H54 (cell line): ENCODE measurements at places on chromosomes 2 and 18.
A peak's percentile ranks its signal among the peaks of the same experiment; 100 is the strongest.

- DNase-seq = no peak
Measured at GRCh38 chr2:3490191-3491170, 28.9 kb downstream of the ADI1 start.

DNA sequence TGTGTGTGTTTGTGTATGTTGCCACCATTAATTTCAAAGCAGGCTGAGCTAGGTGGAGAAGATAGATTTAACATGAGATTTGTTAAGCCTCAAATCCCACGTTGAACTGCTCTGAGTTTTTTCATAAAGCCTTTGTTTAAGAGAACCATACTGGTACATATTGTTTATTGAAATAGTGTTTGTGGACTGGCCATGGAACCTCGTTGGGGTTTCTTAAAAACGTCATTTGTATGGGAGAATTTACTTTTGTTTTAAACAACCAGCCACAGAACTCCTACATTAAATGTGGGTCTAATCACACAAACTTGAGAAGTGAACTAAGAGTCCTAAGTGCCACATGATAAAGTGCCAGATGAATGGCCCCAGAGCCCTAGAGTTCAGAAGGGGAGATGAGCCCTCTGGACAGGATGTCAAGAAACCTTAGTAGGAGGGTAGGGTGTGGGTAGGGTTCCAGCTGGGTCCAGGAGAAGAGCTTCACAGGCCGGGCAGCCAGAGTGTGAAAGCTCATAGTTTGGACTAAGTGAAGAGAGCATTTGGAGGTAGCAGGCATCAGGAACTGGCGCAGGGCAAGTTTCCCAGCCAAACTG lies 120.6 kb upstream of the EML6 start:
- no peak for DNase-seq

- DNase-seq = no peak
Measured at GRCh38 chr2:203867561-203868200, at the start of gene CTLA4. CTLA4 (plus strand) TSS chr2:203867771; CDS start chr2:203867943, 172 bp downstream.

- peak; percentile 20 for DNase-seq
Measured at GRCh38 chr2:30106543-30106942, 40.3 kb upstream of the YPEL5 start.

GRCh38 chr2:96225016-96225533 lies 16.4 kb upstream of the STARD7 start:
- DNase-seq = no peak

DNA sequence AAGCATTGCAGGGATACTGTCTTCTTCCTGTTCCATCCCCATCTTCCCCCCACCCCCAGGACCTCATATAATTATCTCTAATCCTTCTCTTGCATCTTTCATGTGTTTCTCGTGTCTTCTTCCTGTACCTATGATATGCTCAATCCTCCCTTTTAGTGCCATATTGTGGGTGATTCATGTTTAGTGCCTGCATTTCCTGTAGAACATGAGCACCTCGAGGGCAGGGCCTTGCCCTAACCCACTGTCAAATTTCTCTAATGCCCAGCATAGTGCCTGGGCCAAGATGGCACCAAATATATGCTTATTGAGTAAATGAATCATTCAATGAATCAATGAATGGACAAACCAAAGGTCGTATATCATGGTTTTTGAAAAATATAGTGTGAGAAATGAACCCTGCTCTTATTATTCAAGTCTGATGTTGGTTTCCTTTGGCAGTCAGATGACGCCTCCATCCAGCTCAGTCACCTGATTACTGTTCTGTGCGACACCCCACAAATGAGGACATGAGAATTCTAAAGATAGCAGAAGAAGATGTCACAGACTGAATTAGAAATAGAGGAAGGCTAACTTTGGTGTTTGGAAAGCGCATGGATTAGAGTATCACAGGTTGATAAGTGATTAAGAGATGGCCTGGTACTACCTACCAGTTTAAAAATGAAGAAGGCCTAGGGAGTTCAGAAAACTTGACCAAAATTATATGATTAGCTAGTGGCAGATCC lies 278.4 kb downstream of the PRKCE start:
- DNase-seq = no peak

DNA sequence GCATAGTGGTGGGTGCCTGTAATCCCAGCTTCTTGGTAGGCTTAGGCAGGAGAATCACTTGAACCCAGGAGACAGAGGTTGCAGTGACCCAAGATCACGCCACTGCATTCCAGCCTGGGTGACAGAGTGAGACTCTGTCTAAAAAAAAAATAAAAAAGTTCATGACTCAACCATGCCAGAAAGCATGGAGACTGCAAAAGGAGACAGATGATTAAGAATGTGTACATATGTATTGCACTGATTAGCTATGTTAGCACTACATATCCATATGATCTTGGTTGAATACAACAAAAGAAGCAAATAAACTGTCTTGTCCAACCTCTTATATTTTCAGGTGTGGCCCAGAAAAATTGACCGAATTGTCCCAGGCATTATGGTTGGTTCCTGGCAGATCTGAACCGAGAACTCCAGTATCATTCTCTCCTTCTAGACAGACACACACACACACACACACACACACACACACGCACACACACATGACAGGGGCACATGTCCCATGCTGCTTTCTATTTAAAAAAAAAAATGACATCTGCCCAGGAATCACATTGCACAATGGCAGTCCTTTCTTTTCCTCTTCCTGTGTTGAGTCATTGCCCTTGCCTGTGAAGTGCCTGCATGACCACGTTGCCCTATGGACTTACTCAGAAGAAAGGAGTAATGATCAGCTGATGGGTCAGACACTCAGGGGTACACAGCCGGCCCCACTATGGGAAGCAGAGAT lies 65.6 kb downstream of the MYCN start:
- DNase-seq = no peak

GRCh38 chr2:58796239-58796910 lies 555.2 kb upstream of the FANCL start:
- no peak for DNase-seq

DNA sequence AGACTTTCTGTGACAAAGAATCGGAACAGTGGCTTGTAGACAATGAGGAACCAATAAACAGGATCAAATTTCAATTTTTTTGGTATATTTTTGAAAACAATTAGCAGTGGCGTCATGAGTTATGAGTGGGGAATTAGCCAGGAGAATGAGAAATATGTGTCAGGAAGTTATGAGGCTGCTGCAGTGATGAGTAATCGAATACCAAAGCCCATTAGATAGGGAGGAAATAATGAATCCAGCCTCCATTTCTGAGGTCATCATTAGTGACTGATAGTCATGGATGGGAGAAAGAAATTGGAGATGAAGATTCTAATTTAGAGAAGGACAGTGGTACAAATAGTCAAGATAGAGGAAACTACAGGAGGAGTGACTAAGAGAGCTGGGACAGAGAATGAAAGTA lies 673.1 kb upstream of the VRK2 start:
- no peak for DNase-seq

- no peak for DNase-seq
Measured at GRCh38 chr2:51959696-51960095, 927.8 kb upstream of the NRXN1 start.

GRCh38 chr2:25379535-25379934 lies 37.8 kb upstream of the DNMT3A start:
- DNase-seq = no peak

- no peak for DNase-seq
Measured at GRCh38 chr2:126575631-126576030, 80.3 kb upstream of the GYPC start.

DNA sequence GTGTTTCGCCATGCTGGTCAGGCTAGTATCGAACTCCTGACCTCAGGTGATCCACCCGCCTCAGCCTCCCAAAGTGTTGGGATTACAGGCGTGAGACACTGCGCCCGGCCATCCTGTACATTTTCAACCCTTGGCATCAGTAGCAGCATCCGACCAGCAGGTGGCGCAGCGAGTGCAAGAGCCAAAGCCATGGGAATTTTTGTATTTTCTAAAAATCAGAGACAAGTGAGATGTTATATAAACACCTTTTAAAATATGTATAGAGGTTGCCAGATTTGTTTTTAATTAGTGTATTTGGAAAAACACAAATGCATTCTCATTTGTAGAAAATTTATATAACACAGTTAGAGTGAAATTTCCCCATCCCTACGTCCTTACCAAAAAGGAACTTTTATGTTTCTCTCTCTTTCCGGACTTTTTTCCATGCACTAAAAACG lies 36.8 kb downstream of the MOGAT1 start:
- no peak for DNase-seq

DNA sequence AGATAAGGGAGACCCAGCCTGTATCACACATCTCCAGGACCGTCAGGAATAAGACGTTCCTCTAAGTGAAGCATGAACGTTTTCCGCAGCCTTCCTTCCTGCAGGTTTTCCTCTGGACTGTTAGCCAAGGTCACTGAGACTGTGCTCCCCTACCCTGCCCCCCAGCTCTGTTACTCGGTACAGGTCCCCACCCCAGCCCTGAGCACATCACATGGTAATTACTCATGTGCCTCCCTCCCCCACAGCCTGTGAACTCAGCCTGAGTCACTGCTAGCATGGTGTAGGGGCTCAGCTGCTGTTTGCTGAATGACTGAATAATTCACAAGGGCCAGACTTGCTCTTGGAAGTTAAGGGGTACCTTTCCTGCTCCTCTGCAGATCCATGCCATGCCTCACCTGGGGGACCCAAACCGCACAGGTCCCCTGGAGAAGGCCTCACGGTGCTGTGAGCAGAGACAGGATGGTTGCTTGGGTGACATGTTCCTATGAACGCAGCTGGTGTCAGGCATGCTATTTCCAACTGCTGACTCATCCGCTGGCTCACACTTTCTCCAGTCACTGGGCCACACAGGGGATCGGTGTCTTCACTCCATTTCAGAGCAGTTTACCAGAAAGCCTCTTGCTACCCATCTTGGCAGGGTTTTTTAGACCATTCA lies 88.2 kb downstream of the PLB1 start:
- DNase-seq = peak; percentile 87

GRCh38 chr2:56540467-56540866 lies 356.7 kb downstream of the CCDC85A start:
- no peak for DNase-seq

GRCh38 chr2:164913640-164914350 lies 41.5 kb downstream of the SLC38A11 start:
- DNase-seq = no peak

GRCh38 chr2:217538719-217539118 lies 464.1 kb downstream of the TNS1 start:
- no peak for DNase-seq

DNA sequence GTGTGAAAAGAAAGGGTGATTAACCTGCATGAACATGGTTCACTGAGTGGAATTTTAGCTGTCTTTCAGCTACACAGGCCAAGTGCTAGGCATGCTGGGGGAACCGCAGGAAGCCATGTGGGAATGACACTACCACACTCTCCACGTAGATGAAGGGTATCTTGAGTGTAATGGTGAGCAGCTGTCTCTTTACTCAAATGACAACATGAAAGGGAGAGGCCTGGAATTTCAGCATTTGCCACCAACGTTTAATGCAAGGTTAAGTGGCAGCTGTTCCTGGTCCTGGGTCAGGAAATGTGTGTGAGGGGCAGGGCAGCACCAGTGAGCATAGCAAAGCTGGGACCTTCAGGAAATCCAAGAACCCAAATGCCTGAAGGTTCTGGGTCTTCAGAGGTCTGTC lies 588.4 kb downstream of the SLC4A3 start:
- DNase-seq = no peak

- no peak for DNase-seq
Measured at GRCh38 chr18:67367540-67367939, 149.0 kb downstream of the DSEL start.

- no peak for DNase-seq
Measured at GRCh38 chr2:152298754-152299153, 36.2 kb upstream of the FMNL2 start.

GRCh38 chr2:240363746-240364581 lies 71.5 kb upstream of the GPC1 start:
- no peak for DNase-seq

DNA sequence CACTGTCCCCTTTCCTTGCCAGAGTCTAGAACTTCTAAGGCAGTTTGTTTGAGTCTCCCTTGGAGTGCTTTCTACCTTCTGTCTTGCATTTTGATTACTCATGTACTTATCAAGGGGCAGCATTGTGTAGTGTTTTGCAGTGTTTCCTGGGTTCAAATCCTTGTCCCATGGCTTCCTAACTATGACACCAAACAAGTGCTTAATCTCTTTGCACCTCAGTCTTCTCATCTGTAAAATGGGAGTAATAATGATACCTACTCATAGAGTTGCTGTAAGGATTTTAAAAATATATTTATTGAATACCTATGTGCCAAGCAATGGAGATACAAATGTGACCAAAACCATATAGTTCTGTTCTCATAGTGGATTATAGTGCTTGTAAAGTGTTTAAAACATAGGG lies 105.5 kb upstream of the PKDCC start:
- no peak for DNase-seq

GRCh38 chr2:190344276-190344827 lies 963 bp downstream of the INPP1 start:
- DNase-seq = peak; percentile 15

- DNase-seq = no peak
Measured at GRCh38 chr18:73688851-73689711, 458.6 kb downstream of the FBXO15 start.

DNA sequence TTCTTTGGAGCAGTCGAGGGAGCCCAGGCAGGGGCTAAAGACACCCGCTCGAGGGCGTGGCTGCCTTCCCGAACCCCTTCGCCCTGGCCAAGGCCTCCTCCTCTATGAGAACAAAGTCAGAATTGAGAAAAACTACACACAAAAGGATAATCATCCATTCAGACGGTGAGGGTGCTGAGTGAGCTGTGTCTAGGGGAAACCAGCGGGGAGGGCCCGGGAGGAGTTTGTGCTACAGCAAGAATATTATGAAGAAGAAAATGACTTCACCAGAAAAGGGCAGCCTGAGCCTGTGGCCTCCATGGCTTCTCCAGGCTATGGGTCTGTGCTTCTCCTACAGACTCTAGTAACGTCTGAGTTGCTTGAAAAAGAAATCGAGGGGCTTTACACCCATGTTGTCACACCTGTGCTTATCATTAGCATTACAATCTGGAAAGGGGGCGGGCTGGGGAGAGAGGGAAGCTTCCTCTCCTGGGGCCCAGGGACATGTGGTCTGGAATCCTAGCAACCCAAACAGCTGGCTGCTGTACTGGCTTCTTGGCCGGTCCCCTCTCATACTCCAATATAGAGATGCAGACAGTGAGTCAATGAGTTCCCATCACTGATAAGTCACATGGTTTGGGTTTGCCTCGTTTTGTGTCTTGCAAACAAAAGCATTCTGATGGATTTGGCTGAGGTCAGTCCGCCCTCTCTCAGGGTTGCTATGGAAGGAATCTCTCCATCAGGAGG lies 52.0 kb upstream of the ARL4C start:
- no peak for DNase-seq

DNA sequence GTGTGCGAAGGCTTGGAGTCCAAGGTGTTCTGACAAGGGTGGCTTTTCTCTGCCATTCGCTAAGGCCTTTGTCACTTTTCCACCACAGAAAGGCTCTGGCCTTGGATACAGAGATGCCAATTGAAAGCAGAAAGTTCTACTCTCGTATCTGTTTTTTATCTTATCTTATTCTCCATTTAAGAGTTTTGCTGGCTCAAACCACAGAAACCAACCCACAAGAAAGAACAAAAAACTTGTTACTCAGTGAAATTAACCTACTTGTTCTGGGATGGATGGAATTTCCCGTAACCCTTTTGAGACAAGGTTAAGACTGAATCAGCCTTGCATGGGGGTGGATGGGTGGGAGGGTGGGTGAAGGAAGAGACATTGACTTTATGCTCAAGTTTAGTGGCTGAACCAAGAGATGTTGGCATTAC lies 221.7 kb downstream of the CDH20 start:
- no peak for DNase-seq
